ENCODE measurements at places on chromosomes 11 and 22.
A peak's percentile ranks its signal among the peaks of the same experiment; 100 is the strongest.

DNA sequence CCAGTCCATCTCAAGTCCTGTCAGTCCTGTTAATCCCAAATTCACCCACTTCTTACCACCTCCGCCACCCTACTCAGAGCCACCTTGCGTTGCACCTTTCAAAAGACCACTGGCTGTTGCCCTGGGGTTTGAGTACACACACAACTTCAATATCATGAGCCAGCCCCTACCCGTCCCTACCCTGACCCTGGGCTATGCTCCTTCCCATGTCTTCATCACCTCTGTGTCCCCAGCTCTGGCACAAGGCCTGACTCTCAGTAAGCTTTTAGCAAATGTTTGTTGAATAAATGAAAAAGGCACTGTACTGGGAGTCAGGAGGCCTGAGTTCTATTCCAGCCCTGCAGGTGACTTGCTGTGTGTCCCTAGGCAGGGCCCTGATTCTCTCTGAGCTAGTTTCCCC, 26.5 kb downstream of the OTOG start:
- DNase-seq, result no peak

DNA sequence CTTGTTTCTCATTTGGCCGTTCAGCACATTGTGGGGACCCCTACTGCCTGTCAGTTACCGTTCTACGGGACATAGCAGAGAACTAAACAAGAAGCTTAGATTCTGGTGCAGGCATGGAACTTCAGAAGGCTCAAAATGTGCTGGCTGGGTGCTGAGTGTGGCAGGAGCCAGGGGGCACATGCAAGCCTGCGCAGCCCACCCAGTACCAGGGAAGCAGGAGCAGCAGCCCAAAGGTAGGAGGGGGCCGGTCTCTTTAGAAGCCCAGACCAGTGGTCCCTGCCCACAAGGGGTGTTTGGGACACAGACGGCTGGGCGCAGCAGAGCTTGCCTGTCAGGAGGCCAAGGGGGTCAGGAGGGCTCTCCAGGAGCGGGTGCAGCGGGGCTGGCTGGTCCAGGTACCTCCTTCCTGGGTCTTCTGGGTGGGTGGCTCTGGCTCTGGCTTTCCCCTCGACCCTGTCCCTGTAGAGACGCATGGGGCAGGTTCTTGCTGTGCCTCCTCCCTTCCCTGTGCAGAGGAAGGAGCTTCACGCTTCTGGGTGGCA, 2.2 kb downstream of the PTDSS2 start:
- DNase-seq, result no peak

GRCh38 chr11:116250155-116250554, 522.6 kb downstream of the BUD13 start:
- no peak for DNase-seq

DNA sequence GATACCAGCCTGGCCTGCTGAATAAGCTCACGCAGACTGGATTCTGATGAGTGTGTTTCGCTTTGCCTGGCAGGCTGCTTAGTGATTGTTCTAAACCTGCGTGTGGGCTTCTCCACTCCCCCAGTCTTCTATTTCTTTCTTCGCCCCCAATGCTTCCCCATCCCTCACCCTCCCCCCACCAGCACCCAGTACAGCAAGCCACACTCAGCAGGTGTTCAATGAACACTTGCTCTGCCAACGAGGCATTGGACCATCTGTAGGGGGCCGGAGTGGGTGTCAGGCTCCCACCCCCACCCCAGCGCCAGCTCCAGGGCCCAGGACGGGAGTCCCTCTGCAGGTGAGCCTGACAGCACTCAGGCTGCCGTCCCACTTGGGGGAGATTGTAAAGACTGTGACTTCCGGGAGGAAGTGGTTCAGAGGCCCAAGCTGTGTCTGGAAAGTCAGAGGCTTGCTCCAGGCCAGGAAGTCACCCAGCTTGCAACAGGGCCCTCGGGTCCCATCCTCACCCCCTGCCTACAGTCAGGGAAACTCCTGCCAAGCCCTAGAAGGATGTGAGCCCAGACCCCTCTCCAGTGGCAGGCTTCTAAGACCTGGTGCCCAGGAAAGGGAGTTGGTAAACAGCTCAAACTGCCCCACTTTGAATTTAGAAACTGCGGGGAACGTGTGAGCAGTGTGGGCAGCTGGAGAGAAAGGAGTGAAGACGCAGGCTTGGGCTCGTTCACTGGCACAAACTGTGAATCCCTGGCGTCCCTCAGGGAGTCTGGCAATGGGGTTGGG, 66.3 kb upstream of the PRDM11 start:
- no peak for DNase-seq

DNA sequence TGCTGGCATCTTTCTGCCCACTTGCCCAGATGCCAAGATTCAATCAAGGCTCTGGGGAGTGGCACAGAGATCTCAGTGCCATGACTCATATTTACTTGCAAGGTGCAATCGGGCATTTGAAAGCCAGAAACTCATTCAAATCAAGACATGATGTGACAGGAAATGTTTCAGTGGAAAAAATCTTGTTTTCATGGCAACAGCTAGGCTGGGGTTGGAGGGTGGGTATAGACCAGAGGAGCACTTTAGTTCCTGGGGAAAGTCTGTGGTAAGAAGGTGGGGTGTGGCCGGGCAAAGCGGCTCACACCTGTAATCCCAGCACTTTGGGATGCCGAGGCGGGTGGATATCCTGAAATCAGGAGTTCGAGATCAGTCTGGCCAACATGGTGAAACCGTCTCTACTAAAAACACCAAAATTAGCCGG, 1.2 kb downstream of the MAJIN start:
- no peak for DNase-seq

- DNase-seq, result no peak
Measured at GRCh38 chr11:20511982-20512381, 87.4 kb upstream of the SLC6A5 start.

GRCh38 chr11:57476047-57476756, 15.9 kb downstream of the RTN4RL2 start:
- DNase-seq, result no peak

DNA sequence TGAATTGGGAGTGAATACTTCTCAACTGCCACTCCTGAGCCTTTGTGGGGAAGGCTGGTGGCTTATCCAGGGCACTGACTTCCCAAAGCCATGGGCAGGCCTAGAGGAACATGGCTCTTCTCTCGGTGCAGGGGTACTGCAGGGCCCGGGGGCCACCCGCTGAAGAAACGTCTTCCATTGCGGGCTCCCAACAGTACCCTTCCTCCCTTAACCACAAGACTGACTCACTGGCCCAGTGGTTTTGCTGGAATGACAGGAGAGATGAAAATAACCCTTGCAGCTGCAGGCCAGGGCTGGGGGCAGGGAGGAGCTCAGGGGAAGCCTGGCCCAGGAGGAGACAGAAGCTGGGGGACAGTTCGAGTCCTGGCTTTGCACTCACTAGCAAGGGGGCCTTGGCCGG, 13.5 kb downstream of the TXN2 start:
- peak; percentile 88 for DNase-seq

- no peak for DNase-seq
Measured at GRCh38 chr11:70606248-70606950, 208.1 kb downstream of the CTTN start.

DNA sequence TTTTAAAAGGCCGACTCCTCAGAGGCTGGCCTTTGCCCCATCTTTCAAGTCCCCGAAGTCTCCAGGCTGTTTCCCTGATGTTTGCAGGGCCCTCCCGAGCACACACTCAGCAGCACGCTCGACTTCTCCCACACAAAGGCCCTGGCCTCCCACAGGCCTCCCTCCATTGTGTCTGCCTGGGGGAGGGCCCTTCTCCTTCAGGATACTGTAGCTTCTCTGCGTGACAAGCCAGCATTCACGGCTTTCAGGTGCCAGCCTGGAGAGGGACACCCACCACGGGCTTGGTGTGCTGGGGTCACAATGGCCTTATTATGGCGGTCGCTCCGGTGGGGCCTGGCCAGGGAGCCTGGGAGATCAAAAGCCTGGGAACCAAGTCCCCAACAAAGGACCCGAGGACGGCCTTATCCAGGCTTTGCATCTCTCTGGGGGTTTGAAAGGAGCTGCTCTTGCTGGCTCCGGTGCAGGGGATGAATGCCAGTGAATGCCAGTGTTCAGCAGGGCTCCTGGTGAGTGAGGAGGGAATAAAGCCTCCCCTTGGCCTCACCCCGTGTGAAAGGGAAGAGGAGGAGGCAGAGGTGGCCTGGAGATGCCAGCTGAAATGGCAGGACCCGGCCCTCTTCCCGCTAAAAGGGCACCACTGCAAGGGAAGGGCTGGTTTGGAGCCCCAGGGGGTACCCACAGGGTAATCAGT, 55.0 kb downstream of the TRAF6 start:
- no peak for DNase-seq

GRCh38 chr11:77725433-77725832, 87.8 kb upstream of the CLNS1A start:
- no peak for DNase-seq

DNA sequence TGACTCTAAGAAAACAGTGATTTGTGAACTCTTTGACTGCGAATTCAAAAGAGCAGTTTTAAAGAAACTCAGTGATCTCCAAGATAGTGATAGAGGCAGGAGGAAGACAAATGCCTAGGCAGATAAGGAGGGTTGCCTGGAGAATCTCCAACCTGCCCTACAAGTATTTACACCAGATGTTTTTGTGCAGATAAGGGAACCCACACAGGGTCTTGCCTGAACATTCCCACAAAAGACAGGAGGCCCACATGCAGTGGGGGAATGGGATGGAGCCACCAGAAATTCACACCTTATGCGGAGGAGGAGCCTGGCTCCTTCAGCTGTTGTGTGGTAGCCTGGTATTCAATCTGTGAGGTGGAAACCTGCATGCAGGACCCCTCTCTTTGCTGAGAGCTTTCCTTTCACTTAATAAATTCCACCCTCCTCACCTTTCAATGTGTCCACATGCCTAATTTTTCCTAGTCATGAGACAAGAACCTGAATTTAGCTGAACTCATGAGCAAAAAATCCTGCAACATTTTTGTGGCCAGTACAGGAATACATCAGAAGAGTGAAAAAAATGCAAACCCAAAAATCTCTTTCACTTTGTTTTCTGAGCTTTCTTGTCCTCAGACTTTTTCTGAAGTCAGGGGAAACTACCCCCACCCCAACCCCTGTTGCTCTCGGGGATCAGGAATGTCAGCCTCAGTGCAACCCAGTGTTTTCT, 8.1 kb upstream of the GLYAT start:
- peak; percentile 49 for DNase-seq

GRCh38 chr11:92642177-92642931, 327.1 kb upstream of the MTNR1B start:
- no peak for DNase-seq

GRCh38 chr11:9091044-9091922, at the start of gene SCUBE2:
Gene SCUBE2 (minus strand): TSS chr11:9091599. CDS start chr11:9091528, 71 bp downstream.
- DNase-seq, result peak; percentile 81

DNA sequence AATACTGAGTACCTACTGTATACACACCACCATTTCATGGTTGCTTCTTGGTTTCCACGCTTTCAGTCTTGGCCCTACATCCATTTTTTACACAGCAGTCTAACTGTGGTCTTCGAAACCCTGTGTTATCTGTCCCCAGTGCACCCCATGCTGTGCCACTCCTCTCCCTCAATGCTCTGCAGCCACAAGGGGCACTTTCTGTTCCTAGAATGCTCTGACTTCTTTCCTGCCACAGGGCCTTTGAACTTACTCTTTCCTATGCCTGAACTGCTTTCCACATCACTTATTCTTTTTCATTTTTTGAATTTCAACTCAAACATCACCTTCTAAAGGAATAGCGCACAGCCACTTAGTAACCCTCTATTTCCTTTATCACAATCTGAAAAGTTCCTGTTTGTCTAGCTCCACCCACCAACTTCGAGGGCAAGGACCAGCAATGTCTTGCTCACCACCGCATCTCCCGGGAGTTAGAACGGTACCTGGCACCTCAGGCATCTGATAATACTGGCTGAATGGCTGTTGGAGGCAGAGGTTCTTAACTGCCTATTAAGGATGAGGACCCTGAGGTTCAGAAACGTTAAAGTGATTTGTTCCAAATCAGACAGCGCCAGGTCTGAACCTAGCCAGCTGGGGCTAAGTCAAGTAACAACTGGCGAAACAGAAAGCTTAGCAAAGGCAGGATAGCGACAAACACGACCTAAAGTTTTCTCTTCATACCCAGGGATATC, 568 bp downstream of the ALG8 start:
- DNase-seq, result peak; percentile 41

- DNase-seq, result no peak
Measured at GRCh38 chr11:24198481-24198880, 298.4 kb upstream of the LUZP2 start.

DNA sequence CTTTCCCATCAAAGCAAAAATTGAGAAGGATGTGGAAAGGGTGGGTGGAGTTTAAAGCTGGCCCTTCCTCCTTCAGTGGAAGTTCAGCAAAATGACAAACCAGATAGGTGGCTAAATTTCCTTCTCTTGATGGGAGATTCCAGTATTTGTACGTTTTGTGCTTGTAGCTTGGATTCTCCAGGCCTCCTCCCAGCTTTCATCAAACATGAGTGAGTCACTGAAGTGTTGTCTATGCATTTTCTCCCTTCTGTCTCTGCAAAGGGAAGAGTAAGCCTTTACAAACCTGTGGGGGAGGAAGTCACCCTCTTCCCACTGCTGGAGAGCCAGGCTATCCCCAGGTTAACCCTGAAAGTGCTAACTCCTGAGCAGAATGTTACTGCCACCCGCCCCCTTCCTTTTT, 6.4 kb downstream of the MARK2 start:
- peak; percentile 38 for DNase-seq

- no peak for DNase-seq
Measured at GRCh38 chr11:110850846-110851245, 138.6 kb upstream of the ARHGAP20 start.

DNA sequence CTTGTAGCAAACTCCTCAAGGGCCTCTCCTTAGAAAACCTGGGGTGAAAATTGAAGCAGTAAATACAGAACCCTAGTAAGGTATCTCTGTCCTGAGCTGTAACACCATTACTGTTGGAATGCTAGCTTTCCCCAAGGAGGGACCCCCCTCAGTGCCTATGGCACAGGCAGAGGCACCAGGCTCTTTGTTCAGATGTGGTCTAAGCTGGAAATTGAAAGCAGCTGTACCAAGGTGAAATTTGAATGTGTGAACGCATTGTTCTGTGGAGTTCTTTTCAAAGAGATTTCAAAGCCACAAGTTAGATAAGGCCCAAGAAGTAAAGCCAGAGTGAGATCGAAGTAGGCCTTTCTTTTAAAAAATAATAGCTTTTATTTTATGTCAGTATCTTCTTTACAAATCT, 71.9 kb upstream of the HORMAD2 start:
- no peak for DNase-seq

DNA sequence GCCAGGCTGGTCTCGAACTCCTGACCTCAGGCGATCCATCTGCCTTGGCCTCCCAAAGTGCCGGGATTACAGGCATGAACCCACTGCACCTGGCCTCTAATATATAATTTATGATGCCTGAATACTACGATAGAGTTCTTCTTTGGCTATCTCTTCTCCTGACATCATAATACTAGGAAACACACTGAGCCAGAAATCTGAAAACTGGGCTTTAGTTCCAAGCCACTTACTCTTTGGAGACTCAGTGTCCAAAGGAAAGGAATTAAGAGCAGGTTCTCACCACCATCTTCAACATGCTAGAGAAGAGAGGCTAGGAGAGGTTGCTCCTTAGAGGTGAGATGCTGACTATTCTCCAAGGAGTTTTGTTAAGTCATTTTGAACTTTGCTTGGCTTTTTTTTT, 52.4 kb downstream of the UBASH3B start:
- DNase-seq, result no peak

DNA sequence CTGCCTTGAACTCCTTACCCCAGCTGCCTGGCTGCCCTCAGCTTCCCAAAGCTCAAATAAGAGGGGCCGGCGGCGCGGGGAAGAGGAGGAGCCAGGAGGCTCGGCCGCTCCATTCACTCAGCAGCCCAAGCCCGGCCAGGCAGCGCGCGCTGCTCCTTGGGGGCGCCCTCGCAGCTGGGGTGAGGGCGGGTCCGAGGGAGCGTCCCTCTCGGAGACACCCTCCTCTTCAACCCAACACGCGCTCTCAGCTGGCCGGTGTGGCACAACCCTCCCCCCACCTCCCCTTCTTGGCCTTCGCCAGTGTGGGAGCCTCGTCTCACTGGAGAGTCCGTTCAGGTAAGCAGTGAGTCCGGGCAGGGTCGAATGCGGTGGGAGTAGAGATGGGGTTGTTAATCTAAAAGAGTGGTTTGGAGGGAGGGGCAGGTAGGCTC, at the start of gene WT1:
TSS of gene WT1 (minus strand) at position 29 of the 431 bp plus-strand sequence.
- DNase-seq, result no peak
